ENCODE measurements at places on chromosomes 7 and 10. TPM values are rescaled to one million over a fixed set of nuclear protein-coding genes. Genes with fewer than 3 reads are reported as not detected.

- no peak for DNase-seq
Observed at GRCh38 chr7:158094671-158095226, 492.9 kb downstream of the PTPRN2 start.

DNA sequence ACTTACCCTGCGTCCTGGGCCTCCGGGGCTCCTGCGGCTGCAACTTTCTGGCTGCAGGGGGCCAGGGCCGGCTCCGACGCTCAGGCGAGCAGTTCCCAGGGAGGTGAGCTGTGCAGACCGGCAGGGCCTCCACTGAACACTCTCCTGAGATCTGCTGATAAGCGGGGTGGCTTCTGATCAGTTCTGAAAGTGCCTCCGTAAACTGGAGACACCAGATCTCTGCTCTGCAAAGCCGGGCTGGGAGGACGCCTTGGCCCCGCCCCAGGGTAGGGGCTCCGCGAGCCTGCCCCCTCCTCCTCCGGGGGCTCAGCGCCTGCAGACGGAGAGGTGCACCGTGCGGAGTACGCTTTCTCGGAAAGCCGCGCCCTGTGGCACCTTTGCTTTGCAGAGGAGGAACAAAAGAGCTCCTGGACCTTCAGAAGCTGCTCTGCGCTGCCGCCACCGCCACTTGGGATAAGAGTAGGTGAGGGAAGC lies 141.3 kb upstream of the VKORC1L1 start:
- no peak for DNase-seq

- no peak for DNase-seq
Observed at GRCh38 chr7:30411173-30411572, 67.4 kb downstream of the NOD1 start.

DNA sequence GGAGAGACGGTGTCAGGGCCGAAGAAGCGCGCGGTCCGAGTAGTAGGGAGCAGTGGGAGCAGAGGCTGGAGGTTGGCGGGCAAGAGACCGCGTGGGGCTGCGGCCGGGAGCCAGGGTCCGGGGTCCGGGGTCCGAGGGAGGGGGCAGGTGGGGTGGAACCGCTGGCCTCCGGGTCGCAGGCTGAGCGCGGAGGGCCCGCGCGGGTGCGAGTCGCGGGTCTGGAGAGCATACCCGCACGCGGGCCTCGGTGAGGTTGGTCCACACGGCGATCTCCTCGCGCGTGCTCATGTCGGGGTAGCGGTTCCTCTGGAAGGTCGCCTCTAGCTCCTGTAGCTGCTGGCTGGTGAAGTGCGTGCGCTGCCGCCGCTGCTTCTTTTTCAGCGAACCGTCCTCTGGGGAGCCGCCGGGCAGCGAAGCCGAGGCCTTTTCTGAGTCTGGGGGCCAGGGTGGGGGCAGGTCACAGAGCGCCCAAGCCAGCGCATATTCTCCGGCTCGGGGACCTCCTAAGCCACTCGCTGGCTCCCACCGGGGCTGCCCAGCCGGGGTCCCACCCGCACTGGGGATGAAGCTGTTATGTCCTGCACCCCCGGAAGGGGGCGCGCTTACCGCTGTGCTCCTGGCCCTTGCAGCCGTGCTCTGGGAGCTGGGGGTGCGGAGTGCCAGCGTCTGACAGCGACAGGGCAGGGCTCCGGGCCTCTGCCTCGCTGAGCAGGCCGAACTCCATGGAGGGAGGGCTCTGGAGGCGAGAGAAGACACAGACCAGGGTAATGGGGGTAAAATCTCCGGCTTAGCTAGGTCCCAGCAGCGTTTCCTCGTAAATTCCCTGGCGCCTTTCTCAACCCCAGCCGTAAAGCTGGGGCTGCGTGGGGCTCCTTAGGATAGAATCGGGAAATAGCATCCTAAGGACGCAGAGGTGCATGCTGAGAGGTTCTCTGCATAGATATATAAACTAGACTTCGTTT lies 5.5 kb downstream of the ELOVL3 start:
- DNase-seq = no peak

DNA sequence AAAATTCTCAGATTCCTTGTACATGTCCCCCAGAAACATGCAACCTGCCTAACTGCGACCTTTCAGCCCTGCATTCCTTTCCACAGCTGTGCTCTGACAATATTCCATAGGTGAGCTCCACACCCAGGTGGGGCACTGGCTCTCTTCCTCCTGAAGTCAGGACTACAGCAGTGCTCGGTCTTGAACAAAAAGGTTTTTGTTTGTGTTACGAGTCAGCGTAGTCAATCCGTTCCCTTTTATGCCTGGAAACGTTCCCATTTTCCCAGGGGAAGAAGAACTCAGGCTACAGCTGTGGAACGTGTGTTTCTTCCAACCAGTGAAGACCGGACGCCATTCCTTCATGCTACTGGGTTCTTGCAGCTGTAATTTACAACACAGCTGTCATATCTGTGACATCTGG lies 52.4 kb upstream of the PFKP start:
- no peak for DNase-seq

- DNase-seq = no peak
Observed at GRCh38 chr7:157969995-157970394, 617.6 kb downstream of the PTPRN2 start.

DNA sequence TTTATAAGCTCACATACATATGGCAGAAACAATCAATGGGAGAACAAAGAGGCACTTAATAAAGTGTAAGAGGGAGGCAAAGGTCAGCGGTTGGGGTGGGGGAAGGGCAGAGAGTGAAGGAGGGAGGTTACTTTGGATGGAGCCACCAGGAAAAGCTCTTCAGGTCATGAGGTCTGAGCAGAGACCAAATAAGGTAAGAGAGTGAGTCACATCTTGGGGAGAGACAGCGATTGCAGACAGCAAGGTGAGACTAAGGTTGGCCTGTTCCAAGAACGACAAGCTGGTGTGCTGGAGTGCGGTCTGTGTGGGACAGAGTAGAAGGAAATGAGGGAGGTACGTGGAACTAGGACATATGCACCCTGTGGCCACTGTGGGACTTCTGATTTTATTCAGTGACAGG lies 74.3 kb upstream of the TOMM7 start:
- no peak for DNase-seq

- DNase-seq = no peak
Observed at GRCh38 chr10:71357792-71358265, 38.8 kb downstream of the SLC29A3 start.

DNA sequence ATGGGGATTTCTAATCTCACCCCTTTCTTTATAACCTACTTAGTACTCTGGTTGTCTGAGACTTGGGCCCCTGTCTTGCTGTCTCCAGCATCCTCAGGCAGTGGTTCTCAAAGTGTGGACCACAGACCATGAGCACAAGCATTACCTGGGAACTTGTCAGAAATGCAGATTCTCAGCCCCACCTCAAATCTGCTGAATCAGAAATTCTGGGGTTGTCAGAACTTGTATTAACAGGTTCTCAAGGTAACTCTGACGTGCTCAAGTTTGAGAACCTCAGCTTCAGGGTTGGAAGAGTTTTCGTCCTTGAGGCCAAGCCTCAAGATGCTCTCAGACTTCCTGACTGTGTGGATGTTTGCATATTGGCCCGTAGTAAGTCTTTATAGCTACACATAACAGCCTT lies 97.4 kb downstream of the REEP3 start:
- DNase-seq = no peak

GRCh38 chr10:3978761-3979160 lies 193.8 kb upstream of the KLF6 start:
- DNase-seq = no peak

GRCh38 chr7:151003572-151003971 lies 12.8 kb downstream of the NOS3 start:
- no peak for DNase-seq

- no peak for DNase-seq
Observed at GRCh38 chr10:84683980-84684740, 355.8 kb downstream of the CCSER2 start.

DNA sequence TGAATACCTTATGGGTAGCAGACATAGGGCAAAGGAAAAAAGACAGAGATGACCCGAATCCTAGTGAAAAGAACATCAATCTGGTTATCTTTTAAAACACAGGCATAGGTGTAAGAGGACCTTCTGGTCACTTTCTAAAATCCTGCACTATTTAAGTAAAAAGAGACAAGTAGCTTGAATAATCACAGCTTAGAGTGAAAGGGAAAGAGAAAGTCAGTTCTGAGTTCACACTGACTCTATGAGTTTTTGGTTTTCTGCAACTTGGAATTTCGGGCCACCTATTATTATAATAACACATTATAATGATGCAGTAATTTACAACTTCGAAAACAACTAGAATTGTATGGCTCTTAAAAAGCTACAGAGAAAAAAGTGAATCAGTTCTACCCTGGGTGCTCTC lies 247.8 kb downstream of the DOCK4 start:
- no peak for DNase-seq

DNA sequence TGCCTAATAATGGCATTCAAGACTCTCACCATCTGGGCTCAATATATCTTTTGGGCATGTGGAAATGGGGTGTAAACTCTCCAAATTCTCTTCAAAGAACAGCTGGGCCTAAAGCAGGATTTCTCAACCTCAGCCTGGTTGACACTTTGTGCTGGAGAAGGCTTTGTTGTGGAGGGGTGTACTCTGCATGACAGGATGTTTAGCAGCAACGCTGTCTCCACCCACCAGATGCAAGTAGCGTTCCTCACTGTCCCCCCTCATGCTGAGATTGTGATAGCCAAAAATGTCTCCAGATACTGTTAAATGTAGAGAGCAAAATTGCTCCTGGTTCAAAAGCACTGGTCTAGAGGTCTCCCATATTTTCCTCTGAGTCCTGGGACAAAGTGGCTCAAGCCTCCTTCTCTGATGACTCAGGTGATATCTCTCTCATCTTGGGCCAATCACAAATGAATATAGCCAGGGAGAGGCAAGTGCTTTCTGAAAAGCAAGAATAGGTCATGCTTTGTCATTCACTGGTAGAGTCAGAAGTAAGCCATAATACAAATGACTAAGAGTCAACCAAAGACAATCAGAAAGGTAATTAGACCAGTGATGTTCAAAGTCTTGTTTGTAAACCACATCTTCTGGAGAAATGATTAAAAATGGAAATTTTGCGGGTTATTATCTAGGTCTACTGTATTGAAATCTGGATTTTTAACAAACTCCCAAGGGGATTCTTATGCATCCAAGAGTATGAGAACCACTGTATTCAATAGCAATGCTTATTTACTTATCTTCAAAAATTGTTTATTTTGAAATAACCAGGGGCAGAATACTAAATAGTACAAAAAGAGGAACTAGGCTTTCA lies 330.8 kb downstream of the PTEN start:
- DNase-seq = no peak

DNA sequence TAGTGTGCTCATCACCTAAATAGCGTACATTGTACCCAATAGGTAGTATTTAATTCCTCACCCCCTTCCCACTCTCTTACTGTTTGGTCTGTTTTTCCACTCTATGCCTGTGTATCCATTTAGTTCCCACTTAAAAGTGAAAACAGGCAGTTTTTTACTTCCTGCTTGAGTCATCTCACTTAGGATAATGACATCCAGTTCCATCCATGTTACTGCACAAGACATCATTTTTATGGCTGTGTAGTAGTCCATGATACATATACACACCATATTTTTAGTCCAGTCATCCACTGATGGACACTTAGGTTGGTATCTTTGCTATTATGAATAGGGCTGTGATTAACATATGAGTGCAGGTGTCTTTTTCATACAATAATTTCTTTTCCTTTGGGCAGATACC lies 10.1 kb downstream of the STK17A start:
- DNase-seq = no peak

GRCh38 chr10:43055217-43055616 lies 21.7 kb upstream of the RET start:
- DNase-seq = no peak

GRCh38 chr10:132555648-132556575 lies 18.3 kb downstream of the INPP5A start:
- no peak for DNase-seq

- no peak for DNase-seq
Observed at GRCh38 chr7:135645296-135645904, 16.9 kb upstream of the STMP1 start.

DNA sequence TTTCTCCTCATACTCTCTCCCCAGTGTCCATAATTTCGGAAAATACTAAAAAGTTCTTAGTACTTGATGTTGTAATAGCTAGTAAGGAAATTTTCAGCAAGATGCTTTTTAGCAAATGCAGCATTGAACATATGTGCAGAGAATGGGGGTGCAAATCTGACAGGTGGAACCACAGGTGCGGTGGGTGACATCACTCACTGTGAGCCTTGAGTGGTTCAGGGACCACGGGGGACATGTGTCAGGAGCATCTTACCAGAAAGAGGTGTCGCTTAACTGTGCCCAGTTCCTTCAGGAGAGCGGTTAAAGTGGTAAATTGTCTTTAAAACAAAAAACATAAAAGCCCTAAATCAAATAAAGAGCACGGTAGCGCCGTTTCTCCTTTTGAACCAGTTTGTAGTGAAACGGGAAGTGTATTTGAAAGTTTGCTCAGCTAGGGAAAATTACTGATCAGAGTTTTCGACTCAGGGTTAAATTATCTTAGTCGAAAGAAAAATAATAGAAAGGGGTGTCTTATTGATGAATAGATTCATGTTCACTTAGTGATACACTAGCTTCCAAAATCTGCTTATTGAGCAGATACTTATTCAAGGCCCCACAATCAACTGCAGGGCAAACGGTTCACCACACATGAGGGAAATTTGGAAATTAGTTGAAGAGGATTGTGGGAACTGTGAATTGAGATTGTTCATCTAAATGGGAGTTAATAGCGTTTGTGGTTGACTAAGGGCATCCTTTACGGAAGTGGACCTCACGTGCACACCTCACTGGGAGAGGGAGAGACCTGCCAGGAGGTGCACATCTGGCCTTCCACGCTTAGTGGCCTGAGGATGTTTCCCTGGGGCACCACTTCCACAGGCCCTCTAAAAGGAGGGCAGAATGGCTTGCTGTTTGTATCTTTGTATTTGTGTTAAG lies 12.7 kb downstream of the CUL1 start:
- no peak for DNase-seq

DNA sequence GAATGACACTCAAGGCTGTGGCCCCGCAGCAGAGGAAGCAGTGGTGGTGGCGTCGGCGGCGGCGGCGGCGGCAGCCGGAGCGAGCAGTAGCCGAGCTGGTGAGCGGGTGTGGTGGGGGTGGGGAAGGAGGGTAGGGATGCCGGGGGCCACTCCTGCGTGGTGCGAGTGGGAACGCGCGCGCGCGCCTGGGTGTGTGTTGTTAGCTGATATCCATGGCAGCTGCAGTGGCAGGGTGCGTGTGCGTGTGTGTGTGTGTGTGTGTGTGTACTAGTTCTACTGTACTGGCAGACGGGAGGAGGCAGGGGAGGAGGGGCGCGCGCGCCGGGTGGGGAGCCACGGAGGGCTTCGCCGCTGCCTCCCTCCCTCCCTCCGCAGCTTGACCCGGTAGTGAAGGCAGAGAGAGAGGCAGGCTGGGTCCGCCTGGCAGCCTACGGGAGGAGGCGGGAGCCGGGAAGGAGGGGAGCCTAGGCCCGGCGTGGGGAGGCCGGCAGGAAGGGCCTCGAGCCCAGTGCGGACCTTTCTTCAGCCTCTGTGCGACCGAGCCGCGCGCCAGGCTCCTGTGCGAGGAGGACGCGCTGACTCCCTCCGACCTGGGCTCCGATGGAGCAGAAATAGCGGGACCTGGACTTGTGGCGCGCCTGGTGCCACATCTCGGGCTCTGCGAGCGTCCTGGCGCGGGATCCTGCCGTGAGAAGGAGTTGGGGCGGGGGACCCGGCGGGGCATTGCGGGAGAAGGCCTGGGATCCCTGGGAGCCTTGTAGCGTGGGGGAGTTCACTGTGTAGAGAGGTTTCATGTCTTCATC lies at the start of gene MAGI2:
MAGI2 (minus strand) TSS at position 110 of the 803 bp plus-strand sequence. CDS start 347 bp downstream, outside the sequence.
- DNase-seq = peak; percentile 57

CLRN3 gene
- not detected for total RNA-seq

FFAR4 gene
- 2.5 TPM for total RNA-seq

VIPR2 gene
- total RNA-seq = 37.1 TPM

CCDC3 gene
- total RNA-seq = 77.8 TPM

SPDYE6 gene
- not detected for total RNA-seq

MRPL43 gene
- 97.0 TPM for total RNA-seq

Measured in omental fat pad (tissue), 4 donors.